ENCODE measurements at places on chromosomes 6 and 20.

GRCh38 chr6:100466410-100467128 is 1.8 kb upstream of the SIM1 start:
- no peak for DNase-seq

GRCh38 chr6:169164986-169165385 is 88.7 kb downstream of the THBS2 start:
- DNase-seq = no peak

DNA sequence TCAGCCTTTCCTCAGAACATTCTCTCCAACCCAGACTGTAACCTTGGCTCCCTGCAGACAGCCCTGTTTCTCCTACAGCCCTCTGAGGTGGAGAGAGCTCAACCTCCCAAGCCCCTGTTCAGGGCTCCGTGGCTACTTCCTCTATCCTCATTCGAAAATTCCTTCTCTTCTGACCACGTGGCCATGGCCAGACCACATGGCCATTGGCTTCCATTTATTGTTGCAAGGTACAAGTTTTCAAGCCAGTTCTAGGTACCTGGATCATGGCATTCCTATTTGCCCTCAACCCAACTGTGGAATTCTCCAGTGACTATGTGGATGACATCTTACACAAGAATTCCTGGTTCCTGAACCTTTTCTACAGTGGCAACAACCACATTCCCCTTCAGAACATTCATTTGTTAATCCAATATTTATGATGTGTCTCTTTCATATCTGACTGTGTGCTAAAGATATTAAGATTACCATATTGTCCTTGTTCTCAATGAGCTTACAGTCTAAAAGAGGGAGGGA is 161.9 kb downstream of the GMPR start:
- no peak for DNase-seq

DNA sequence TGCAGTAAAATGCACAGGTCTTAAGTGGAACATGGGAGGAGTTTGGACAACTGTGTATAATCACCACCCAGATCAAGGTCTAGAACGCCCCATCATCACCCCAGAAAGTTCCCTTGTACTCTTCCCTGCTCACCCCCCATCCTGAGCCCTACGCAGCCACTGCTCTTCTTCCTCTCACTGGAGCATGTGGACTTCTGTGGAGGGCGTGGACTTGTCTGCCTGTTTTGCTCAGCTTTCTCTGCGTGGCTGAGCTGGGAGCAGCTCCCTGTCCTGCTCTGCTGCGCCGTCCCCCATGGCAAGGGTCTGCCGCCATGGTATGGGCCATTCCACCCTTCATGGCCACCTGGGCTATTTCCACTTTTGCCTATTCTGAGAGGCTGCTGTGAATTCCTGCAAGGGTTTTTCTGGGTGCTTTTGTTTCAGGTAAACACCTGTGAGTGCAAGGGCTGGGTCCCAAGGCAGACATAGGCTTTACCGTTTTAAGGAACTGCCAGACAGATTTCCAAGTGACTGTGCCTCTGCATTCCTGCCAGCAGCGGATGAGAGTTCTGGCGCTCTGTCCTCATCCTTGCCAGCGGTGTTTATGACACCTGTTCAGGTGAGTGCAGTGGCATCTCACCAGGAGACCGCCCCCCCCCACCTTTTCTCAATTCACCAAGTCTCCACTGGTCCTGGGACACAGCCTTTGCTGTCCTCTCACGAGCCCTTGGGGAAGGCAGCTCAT is 19.7 kb downstream of the PCK1 start:
- no peak for DNase-seq

GRCh38 chr6:44598679-44599078 is 211.2 kb downstream of the CDC5L start:
- no peak for DNase-seq

DNA sequence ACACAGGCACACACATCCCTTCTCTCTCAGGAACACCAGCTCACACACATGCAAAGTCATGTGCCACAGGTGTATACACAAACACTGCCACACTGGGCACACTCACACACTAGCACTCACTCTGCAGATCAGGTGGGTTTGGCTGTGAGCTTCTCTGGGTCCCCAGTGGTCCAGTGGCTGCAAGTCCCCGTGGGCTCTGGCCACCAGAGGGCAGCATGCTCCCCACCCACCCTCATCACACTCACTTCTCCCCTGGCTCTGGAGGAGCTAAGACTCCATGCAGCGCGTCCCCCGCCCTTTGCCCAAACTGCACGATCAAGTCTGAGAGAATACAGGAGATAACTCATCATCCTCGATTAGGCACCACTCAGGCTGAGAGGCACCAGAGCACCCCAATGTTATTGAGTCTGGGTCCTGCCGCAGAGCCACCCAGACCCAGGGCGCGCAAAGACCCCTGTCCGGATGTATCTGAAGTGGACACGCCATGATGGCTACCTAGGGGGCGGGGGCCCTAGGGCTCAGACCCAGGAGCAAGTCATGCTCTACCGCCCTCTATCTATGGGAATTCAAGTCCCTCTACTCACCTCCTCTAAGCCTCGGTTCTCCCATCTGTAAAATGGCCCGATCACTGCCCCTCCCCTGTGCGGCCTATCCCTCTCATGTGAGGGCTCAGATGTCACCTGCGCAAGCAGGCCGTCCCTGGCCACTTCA is 90.5 kb downstream of the GRM4 start:
- DNase-seq = no peak

GRCh38 chr20:10448270-10449156 is 13.4 kb downstream of the SLX4IP start:
- DNase-seq = peak; percentile 30

GRCh38 chr6:16684195-16684689 is 77.0 kb downstream of the ATXN1 start:
- no peak for DNase-seq

GRCh38 chr6:11278207-11278559 is 45.7 kb upstream of the NEDD9 start:
- DNase-seq = no peak

- no peak for DNase-seq
Measured at GRCh38 chr6:32045811-32046449, 7.7 kb downstream of the CYP21A2 start.

Measured in stromal cell of bone marrow (primary cell).